Tibial nerve (tissue), 4 donors: ENCODE measurements at places on chromosomes 6 and 20. TPM values are rescaled to one million over a fixed set of nuclear protein-coding genes. Genes with fewer than 3 reads are reported as not detected.

Gene KHDC1L
- not detected for total RNA-seq

Gene PHACTR3
- 8.5 TPM for total RNA-seq

Gene COL9A1
- not detected for total RNA-seq

DNA sequence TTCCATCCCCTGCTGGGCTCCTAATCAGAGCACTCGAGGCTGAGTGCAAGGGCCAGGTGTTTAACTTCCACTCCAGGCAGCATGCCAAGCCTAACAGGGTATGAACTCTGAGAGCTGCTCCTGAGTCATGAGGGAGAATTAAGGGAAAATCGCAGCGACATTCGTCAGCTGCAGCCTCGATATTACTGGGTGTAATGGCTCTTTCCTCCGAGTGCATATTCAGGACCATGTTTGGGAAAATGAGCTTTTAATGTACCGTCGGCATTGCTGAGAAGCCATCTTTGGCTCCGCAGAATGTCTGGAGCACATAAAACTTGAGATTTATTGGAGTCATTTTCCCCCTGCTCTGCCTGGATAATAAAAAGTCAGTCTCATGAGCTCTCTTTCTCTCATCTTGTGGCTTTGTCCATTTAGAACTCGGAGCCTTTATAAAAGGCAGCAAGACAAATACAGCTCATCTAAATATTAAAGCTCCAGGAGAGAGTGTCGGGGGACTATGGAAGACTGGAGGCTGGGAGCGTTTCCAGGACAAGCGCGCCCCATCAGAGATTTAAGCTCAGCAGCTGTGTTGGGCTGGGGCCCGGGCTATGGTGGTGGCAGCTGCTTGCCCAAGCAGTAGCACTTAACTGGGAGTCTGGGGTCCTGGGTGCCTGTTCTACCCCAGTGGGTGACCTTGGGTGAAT, 103.7 kb downstream of the TOX2 start:
- no peak for DNase-seq

DNA sequence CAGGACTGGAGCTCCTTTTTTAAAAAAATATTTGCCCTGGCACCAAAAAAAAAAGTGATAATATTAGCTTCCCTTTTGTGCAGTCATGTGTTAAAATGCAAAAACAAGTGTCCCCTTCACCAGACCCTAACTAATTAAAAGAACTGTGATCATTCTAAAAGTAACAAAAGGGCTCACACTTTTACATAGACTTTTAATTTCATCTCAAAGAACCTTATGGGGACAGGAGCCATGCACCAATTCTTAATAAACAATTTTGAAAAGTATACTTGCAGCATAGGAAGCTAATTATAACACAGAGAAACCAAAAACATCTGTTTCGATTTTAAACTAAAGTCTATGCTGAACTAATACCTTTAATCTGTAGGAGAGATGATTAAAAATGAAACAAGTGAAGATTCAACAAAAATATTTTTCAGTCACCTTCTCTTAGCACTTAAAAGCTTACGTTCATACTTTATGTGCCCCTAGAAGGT, 17.3 kb downstream of the STX7 start:
- DNase-seq: no peak

DNA sequence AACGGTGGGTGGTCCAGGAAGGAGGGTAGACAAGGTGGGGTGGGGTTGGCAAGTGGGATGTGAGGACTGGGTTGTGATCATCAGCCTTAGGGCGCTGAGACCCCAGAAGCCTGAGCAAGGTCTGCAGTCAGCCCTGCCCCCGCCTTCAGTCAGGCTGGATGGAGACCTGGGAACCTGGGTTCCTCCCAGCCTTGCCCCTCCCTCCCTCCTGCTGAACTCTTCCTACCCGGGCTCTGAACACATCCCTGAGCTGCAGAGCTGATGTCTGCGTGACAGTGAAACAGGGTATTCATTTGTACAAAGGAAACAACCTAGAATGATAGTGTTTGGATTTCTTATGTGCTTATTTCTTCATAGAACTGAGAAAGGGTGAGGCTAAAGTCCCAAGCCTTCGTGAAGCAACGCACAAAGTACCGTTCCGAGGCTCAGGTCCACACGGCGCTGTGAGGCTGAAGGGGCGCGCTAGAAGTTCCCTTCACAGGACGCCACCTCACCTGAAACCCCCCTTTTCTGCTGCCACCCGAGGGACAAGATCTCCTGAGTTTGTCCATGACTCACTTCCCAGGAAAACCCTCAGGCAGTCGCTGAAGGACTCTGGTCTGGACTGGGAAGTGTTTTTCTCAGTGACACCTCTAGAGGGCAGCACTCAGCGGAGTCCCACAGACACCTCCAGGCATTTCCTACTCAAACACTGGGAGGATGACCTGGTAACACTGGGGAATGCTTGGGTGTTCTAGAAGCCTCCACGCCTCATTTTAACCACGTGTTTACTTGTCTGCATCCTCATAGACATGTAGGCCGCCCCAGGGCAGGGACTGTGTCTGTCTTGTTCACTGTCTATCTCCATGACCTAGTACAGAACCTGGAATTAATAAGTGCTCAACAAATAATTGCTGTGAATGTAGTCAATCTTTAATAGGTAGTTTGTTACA, 1.2 kb downstream of the GSTA5 start:
- DNase-seq: no peak

DNA sequence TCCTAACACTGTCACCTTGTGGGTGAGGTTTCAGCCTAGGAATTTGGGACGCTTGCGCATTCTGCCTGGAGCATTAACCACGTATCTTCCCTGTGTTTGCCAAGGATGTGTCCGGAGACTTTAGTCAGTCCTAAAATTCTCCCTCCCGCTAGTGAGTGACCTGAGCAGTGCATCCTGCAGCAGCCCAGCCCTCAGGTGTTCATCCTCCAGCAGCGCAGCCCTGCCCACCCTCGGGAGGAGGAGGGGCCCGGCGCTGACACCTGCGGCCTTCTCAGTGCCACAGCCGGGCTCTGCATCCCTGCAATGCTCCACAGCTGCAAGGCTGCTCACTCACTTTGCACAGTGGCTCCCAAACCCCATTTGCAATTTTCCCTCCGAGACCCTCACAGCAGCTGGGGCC, 79.5 kb downstream of the ERMARD start:
- DNase-seq: no peak

- no peak for DNase-seq
Measured at GRCh38 chr6:147711476-147711875, 203.0 kb downstream of the SAMD5 start.
